Stimulated activated CD8-positive, alpha-beta memory T cell treated with anti-CD3 and anti-CD28 coated beads, Interleukin-4, amount 100 ng/mL, for 24 hours (primary cell): ENCODE measurements at places on chromosomes 6 and 20.

- DNase-seq = no peak
Observed at GRCh38 chr20:43408848-43409576, 48.7 kb upstream of the SRSF6 start.

DNA sequence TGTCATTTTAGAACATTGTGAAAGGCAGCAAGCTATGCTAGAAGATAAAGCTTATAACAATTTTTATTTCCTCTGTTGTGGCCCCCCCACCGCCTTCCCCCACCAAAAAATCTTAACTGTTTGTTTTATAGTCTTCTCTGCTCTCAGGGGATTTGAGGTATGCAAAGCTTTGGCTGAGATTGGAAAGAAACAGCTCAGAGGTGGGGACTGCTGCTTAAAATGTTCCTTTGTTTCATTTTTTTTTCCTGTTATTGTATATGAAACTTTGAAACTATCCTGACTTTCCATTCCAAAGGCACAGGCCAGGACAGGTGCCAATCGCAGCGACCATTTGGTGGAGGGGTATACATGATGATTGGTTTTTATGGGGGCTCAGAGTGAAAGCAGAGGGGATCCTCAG is 114.7 kb upstream of the PHACTR1 start:
- DNase-seq = no peak

- no peak for DNase-seq
Observed at GRCh38 chr20:9286501-9287461, 217.9 kb downstream of the PLCB4 start.

- no peak for DNase-seq
Observed at GRCh38 chr6:109292983-109293586, 89.2 kb downstream of the CD164 start.

DNA sequence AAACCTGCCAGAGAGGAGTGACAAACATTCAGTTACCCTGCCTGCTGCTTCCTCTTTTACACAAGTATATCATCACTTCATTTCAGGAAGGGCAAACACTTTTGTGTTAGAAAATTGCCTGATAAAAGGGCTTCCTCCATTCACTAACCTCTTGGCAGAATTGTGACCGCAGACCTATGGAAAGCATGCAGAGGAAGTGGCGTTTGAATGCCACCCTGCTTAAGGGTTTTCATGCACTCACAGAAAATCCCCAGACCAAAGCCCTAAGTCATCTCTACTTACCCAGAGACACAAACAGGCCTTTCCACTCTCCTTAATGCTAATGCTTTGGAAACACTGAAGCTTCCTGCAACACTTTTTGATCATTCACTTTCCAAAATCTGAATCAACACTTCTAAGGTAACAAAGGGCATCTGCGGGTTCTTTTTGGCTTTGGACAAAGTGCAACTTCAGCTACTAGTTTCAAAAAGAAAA is 22.1 kb upstream of the RALGAPA2 start:
- no peak for DNase-seq

DNA sequence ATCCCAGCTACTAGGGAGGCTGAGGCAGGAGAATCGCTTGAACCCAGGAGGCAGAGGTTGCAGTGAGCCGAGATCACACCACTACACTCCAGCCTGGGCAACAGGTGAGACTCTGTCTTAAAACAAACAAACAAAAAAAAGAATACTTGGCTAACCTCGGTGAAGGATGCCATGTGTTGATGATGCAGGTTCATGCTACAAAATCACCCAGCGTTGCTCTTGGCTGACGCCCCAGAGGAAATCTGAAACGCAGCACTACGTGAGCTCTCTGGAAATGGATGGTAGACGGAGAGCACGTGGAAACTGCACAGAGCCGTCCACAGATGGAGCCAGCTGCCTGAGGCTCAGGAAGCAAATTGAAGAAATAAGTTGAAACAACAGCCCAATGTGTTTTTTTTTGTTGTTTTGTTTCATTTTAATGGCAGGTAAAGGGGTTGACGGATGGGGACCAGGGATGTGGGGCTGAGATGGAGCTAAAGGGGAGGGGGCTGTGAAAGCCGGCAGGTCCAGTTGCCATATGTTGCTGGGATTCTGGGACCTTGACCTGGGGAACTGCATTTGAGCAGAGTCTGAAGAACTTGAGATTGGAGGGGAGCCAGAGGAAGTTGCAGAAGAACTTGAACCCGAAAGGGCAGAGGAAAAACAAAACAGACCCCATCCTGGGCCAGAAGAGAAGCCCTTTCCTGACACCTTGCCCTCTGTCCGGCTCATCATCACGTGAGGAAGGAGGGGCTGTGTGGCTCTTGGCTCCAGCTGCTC is 12.8 kb upstream of the MANBAL start:
- no peak for DNase-seq

DNA sequence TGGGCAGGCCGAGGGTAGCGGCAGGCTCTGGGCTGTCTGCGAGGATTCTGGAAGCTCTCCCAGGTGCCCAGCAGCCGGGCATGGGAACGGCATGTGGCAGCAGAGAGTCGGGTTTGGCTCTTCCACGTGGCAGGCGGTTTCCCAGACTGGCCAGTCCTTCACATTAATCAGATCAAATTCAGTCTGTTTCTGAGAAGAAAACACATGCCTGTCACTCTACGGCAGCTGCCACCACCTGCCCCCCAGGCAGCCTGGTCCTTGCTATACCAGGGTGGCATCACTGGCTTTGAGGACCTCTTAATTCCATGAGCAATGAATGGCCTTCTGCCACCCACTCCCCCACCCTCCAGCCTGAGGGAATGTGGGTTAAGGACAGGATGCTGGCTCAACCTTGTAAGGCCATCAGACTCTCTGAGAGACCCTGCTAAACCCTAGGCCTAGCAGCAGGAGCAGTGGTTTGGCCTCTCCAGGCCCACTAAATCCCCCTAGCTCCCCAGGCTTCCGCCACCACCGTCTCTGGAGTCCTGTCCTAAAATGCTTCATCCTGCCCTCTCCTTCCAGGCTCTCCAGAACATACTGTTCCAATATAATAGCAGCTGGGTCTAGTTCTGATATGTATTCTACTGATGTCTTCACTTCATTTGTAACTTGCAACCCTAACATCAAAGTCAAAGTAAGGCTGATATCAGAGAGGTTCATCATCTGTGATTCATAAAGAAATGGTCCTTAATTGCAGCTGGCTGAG is 47.8 kb downstream of the PLCG1 start:
- no peak for DNase-seq

DNA sequence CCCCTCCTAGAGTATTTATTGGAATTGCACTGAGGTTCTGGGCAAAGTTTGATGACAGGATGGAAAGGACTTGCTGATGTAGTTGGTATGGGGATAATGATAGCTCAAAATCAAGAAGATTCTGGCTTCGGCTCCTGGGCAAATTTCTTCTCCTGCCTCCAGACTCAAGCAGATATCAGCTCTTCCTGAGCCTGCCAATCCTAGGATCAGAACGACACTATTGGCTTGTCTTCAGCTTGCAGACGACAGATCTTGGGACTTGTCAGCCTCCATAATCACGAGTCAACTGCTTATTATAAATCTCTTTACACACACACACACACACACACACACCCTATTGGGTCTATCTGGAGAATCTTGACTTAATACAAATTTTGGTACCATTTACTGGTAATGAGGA is 131.1 kb downstream of the PREX1 start:
- no peak for DNase-seq

DNA sequence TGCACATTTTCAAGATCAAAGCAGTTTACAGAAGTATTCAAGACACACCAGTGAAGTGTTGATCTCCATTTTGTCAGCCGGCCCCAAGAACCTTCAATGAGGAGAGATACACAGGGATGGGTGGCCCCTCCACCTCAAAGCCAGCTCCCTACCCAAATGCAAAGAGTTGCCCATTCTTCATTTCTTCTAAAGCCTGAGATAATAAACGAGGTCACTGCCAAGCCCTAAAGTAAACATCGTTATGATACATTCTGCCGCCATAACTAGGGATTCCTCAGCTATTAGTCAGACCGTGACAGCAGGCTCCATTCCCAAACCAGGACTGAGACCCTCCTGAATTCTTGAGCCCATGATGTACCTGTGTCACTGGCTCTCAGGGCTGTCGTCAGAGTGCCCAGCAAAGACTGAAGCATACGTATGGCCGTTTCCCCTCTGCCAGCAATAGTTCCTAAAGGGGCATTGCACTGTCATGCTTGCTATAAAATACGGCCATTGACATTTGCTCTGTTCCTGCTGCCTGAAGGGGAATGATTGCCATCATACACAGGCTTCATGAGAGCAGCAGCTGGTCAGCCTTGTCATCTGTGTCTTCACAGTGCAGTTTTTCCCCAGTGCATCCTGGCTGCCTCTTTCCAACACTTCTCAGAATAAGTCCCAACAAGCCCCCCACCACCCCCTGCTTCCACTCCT is 41.7 kb downstream of the ISM1 start:
- no peak for DNase-seq

DNA sequence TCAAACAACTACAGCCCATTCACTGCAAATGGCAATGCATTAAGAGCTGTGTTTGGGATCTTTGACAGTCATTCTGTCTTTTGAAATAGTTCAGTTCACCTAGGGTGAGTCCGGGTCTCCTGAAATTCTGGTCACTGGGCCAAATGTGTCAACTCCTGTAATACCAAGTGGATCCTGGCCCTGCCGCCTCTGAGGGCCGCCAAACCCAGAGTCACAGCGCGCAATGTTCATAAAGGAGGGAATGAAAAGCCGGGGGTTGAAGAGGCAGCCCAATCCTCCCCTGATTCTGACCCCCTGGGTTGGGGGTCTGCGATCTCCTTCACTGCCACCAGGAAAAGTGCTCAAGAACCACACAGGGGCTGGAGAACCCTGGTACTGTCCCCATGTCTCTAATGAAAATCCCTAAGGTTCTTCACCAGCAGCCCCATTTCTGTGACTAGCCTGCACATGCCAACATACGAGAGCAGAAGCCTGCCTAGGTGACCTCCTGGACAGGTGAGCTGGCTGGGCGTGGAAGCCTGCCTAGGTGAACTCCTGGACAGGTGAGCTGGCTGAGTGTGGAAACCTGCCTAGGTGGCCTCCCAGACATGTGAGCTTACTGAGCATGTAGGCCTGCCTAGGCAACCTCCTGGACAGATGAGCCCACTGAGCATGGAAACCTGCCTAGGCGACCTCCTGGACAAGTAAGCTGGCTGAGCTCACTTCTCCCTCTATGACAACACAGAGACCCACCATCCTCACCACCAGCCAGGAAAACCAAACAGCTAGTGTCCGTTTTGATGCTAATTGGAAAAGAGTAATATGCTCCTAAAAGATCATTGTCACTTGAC is 16.1 kb upstream of the APMAP start:
- no peak for DNase-seq

DNA sequence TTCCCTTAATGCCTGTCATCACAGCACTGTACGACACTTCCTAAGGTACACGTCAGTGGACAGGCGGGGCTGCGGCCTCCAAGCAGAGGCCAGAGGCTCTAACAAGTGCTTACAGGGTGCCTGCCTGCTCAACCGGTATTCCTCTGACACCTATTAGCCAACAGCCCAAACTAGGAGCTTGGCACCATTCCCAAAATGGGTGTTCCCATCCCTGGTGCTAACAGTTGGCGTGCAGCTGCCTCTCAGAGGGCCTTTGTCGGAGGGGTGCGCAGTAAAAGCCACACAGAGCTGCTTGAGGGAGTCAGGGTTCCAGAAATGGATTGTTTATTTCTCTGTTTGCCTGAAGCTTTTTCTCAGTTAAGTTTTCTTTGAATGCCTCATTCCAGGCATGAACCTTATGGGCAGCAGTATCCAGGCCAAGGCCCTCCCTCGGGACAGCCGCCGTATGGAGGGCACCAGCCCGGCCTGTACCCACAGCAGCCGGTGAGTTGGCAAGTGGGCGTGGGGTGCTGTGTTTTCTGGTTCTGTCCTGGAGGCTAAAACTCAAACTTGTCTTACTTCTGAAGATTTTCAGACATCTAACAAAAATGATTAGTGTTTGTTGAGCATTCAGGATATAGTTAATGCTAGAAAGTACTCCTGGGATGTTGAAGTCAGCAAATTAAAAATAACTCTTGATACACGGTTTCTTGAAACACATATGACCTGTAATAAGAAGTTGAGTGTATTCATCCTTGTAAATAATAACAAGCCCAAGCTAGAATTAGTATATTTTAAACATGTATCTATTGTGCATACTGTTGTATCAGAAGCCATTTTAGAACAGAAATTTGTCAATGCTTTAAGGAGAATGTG is 124.7 kb downstream of the TMEM242 start:
- no peak for DNase-seq

GRCh38 chr6:52317841-52318581 is 33.5 kb upstream of the MCM3 start:
- DNase-seq = no peak

DNA sequence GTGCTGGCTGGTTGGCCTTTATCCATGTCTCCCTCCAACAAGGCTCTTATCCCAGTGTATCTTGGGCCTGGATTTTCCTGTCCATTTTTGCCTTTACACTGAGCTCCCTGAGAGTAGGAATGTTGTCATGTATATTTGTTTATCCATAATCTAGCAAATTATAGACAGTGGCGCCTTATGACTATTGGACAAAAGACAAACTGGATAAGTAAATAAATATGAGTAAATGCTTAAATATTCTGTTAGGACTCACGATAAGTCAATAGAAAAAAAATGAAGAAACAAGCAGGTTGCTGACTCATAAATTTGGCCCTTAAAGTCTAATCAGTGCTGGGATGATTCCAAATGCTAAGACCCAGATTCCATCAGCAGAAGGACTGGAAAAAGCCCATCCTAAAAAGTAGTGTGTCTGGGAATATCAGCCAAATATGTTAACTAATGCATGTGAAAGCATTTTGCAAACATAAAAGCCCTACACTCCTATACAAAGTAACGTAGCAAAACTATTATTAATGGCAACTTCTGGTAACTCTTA is 55.0 kb upstream of the PCSK2 start:
- no peak for DNase-seq

DNA sequence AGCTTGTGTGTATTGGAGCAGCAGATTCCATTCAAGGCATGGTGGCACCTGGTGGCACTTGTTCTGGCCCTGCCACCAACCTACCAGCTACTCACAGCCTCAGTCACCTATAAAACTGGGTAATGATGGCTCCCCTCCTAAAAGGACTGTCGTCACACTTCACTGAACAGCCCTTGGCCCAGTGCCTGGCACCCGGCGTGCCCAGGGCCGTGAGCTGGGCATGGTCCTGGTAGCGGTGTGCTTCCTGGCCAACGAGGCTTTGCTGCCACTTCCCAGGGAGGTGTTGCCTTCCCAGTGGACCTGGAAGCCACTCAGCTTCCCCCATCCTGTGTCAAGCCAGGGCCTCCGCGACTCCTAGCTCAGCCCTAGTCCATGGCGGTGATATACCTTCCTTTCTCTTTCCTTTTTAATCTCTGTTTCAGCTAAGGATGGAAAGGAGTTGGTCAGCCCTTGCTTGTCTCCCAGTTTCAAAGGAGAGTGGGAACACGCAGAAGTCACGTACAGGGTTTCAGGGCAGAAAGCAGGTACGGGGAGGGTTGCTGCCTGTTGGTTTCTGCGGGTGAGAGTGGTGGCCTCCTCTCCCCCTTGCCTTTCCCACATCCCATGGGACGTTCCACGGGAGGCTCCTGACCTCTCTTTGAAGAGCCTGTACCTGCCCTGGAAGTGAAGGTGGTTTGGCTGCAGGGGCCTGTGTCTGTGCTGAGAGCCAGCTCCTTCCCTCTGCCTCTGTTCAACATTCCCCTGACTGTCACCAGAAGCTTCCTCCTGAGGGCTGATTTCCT is 25.5 kb downstream of the ENTPD6 start:
- DNase-seq = no peak

- DNase-seq = no peak
Observed at GRCh38 chr6:64012351-64013001, 376.9 kb downstream of the PHF3 start.
